ENCODE measurements at places on chromosomes 13 and 19. TPM values are rescaled to one million over a fixed set of nuclear protein-coding genes. Genes with fewer than 3 reads are reported as not detected.

DNA sequence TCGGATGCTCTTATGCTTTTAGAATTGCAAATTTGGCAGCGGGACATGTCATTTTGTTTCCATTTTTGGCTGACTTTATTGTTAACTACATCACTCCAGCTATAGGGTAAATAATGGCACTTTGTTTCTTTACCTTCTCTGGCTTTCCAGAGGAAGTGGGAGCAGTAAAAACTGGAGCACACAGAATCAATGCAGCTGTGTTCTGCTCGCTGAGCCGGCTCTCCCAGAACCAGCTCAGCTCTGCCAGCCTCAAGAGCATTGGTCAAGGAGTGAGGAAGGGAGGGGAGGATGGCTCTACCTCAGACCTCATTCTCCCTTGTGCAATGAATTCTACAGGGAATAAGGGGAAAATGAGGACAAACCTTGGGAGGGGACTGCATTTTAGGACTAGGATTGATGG lies 50.5 kb upstream of the SPATA13 start:
- no peaks in the 10 kb centered on the region for H3K27me3 ChIP-seq
- no peaks in the 10 kb centered on the region for H3K4me1 ChIP-seq
- no peak for DNase-seq
- no peak overlapping the region for H3K27ac ChIP-seq
- H3K4me3 ChIP-seq = no peak overlapping the region

- no peaks in the 10 kb centered on the region for H3K36me3 ChIP-seq
- no peak for DNase-seq
- H3K4me1 ChIP-seq = no peaks in the 10 kb centered on the region
- H3K27me3 ChIP-seq = no peaks in the 10 kb centered on the region
- no peak overlapping the region for H3K27ac ChIP-seq
These were observed 59.4 kb upstream of the WASF3 start for GRCh38 chr13:26497968-26498511.

- H3K36me3 ChIP-seq = no peaks in the 10 kb centered on the region
- no peak overlapping the region for H3K27ac ChIP-seq
- H3K27me3 ChIP-seq = no peaks in the 10 kb centered on the region
- H3K4me3 ChIP-seq = no peak overlapping the region
- H3K4me1 ChIP-seq = no peaks in the 10 kb centered on the region
These were observed 1230.1 kb upstream of the SLC10A2 start for GRCh38 chr13:104296286-104296685.

GRCh38 chr13:99269627-99270241 lies 11.6 kb upstream of the GPR18 start:
- no peaks in the 10 kb centered on the region for H3K36me3 ChIP-seq
- no peak for DNase-seq
- H3K27ac ChIP-seq = no peak overlapping the region
- no peaks in the 10 kb centered on the region for H3K4me1 ChIP-seq
- H3K27me3 ChIP-seq = no peaks in the 10 kb centered on the region
- H3K4me3 ChIP-seq = no peak overlapping the region

Gene NLRP7
- total RNA-seq = not detected

DNA sequence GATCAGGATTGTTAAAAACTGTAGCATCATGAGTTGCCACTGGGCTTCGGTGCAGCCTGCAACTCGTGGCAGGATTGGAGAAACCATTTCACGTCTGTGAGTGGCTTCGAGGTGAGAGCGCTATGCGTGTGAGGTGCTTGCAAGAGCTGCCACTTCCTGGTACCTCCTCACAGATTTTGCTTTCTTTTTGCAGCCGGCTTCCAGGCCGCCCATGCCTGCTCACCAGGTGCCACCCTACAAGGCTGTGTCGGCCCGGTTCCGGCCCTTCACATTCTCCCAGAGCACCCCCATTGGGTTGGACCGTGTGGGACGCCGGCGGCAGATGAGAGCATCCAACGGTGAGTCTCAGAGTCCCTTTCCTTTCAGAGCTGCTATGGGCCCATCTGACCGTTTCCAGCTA lies 57.9 kb upstream of the C1QTNF9 start:
- no peak for DNase-seq
- no peak overlapping the region for H3K4me3 ChIP-seq
- H3K27ac ChIP-seq = peak overlapping the region; percentile 14
- H3K36me3 ChIP-seq = no peaks in the 10 kb centered on the region

Gene CYP2S1
- 114 TPM for total RNA-seq

DNA sequence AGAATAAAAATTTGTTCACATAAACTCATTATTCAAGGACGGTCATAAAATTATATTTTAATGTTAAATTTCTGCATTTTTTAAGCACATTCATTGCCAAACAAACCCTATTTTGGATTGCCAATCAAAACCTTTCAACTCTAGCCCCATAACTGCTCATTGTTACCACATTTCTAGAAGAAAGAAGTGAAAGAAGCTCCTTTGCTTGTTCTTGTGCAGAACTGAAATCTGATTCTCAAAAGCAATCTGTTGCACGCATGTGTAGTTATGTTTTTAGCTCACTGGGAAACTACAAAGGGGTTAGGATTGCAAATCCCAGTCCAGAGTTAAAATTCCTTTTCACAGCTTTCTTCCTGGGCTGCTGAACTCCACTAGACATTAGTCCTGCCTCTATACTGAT lies 109.5 kb upstream of the MIR17HG start:
- no peaks in the 10 kb centered on the region for H3K36me3 ChIP-seq
- H3K27ac ChIP-seq = no peak overlapping the region
- H3K4me1 ChIP-seq = no peaks in the 10 kb centered on the region

Gene SIAH3
- not detected for total RNA-seq

GRCh38 chr13:97108530-97108900 lies 113.6 kb upstream of the MBNL2 start:
- H3K27ac ChIP-seq = no peak overlapping the region
- H3K36me3 ChIP-seq = no peaks in the 10 kb centered on the region
- H3K27me3 ChIP-seq = no peaks in the 10 kb centered on the region
- H3K4me1 ChIP-seq = no peaks in the 10 kb centered on the region

Gene ADGRE1
- 0.85 TPM for total RNA-seq

- no peak overlapping the region for H3K4me3 ChIP-seq
- H3K4me1 ChIP-seq = no peaks in the 10 kb centered on the region
- no peak for DNase-seq
- H3K27ac ChIP-seq = no peak overlapping the region
- no peaks in the 10 kb centered on the region for H3K27me3 ChIP-seq
These were observed 4.2 kb upstream of the OR7G3 start for GRCh38 chr19:9130965-9131364.

Data from colonic mucosa (tissue), 4 donors.